Glomerular endothelial cell (primary cell): ENCODE measurements at places on chromosomes 4 and X. TPM values are rescaled to one million over a fixed set of nuclear protein-coding genes. Genes with fewer than 3 reads are reported as not detected.

DNA sequence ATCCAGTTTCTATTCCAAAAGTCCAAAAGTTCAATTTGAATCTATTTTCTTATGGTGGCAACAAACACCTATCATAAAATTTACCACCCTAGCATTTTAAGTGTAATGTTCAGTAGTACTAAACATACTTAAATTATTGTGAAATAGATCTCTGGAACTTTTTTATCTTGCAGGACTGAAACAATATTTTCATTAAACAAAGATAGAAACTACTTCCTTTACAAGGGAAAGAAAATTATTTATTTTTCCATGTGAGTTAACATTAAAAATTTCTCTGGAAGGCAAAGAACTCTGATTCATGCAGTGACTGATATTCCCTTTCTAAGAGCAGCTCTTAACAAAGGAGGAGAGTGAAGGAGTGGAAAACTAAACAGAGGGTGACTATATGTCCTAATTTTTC, 40.2 kb downstream of the ADH7 start:
- DNase-seq, result no peak

- no peak for DNase-seq
Observed at GRCh38 chr4:47715716-47716416, 122.0 kb downstream of the CORIN start.

DNA sequence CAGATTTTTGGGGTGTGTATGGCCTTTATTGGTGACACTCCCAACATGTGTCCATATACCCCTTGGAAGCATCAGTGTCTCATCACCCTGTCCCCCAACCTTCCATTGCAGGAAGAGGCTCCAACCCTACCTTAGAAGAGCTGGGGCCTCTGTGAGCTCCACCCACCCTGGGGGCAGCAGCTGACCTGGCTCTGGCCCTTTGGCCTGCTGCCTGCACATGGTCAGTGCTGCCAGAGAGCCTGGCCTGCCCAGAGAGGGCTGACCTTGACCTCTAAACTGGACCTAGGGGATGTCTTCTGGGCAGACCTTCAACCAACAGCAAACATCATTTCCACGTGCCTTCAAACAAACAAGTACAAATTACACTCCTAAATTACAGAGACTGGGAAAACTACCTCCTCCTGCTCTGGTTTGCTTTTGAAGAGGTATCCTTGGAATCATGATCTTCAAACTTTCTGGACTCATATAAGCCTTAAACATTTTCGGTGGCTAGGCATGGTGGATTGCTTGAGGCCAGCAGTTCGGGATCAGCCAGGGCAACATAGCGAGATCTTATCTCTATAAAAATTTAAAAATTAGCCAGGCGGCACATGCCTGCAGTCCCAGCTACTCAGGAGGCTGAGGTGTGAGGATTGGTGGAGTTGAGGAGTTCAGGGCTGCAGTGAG, 27.3 kb upstream of the KIAA0232 start:
- DNase-seq, result no peak

GRCh38 chr4:15755321-15756155, 22.6 kb upstream of the CD38 start:
- DNase-seq, result peak; percentile 18

DNA sequence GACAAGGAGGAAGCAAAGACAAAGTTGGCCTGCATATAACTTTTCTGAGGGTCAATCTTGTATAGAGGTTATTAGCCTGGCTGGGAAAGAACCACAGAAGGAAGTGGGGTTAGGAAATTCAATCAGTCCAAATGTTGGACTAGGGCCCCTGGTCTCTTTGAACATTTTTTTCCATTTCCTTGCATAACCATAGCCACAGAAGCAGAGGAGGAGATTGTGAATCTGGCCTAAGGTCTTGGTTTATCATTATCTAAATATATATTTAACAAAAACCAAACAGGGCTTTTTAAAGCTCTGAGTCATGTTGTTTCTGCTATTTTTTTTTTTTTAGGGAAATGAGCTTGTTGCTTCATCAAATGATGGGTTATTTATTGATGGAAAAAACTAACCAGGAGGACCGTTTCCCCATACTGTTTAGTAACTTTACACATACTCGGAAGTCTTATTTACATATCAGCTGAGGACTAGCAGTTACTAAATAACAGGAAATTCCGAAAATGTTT, 97.7 kb upstream of the ACSL4 start:
- no peak for DNase-seq

GRCh38 chrX:110684653-110685052, 111.0 kb downstream of the CHRDL1 start:
- DNase-seq, result no peak

GRCh38 chr4:95363559-95363925, 185.2 kb downstream of the UNC5C start:
- no peak for DNase-seq

DNA sequence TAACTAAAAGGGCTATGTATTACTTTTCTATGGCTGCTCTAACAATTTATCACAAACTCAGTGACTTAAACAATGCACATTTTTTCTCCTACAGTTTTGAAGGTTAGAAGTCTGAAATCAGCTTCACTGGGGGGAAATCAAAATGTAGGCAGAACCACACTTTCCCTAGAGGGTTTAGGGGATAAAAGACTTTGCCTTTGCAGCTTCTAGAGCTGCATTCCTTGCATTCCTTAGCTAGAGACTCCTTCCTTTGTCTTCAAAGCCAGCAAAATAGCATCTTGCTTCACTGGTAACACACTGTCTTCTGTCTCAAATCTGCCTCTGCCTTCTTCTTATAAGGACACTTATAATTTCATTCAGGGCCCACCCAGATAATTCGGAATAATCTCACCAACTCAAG, 152.4 kb upstream of the SPIN4 start:
- DNase-seq, result no peak

DNA sequence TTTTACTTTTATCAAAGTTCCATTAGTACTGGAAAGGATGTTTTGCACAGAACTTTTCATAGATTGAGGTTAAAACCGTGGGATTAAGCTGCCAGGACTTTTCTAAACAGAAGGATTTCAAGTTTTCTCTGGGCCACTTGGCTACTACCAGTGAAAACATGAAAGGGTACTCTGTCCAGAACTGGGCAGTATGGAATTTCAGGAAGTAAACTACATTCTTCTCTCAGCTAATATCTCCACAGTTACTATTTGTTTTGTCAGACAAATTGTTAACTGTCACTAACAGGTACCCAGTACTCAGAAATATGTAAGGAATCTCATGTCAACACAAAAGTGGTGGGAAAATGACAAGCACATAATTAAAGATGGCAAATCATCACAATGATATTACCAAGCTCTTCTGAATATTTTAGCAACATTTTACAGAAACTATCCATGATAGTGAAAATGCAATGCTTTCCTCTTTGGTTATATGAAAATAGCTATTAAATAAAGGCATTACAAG, 454.4 kb downstream of the C4orf33 start:
- peak; percentile 44 for DNase-seq

DNA sequence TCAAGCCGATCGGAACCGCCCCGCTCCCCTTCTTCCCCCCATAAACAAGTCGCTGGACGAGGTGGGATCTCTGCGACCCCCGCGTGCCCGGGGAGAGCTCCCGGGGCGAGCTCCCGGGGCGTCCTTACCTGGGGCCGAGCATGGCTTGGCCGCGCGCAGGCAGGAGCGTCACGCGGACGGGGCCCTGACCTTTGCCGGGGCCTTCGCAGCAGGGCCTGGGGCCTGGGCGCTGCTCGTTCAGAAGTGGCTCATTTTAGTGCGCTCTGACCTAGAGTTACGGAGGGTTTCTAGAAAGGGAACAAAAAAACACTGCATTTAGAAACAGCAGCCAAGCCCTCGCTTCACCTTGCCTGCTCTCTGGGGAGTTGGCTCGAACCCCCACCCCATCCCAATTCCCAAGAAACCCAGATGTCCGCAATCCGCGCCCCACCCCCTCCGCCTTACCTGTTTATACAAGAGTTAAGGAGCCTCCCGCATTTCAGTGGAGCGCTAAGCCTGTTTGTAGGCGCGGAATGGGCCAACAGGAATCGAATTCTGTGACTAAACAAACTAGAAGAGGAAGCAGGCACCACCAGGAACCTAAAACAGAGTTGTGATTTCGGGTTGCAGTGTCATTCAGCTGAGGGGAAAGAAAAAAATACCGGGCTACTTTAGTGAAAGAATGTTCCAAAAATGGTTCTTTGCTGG, 814 bp upstream of the RBM47 start:
- no peak for DNase-seq

GRCh38 chr4:10273030-10273429, 156.4 kb upstream of the WDR1 start:
- no peak for DNase-seq

- DNase-seq, result no peak
Observed at GRCh38 chrX:132831336-132831973, 127.0 kb downstream of the HS6ST2 start.

- DNase-seq, result no peak
Observed at GRCh38 chrX:44480591-44480990, 62.1 kb downstream of the FUNDC1 start.

DNA sequence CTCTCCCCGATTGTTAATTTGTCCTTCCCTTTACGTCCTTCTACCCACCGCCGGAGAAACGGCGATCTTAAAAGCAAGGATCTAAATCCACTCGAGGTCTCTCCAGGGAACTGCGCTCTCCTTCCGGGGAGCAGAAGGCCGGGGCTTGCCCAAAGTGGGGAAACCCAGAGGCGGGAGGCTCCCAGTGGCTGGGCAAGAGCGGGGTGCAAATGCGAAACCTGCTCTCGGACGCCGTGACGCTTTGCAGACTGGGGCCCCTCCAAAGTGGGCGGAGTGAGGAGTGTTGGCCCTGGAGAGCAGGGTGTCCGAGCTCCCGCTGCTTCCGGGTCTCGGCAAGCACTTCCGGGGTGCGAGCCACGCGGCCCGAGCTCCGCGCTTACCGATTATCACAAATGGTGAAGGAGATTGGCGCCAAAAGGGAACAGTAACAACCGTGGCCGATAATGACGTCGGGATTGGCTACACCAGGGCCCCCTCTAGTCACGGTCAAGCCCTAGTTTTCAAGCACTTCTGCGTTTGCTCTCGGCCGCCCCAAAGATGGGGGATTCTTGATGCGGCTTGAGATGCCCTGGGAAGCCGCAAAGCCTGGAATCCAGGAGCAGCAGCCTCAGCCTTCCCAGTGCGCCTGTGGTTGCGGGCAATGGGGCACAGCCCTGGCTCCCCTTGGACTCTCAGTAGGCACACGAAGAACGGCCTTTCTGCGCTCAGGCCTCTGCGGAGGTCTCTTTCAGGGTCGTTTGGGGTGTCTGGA, 29.0 kb downstream of the HAND2 start:
- DNase-seq, result no peak

- DNase-seq, result no peak
Observed at GRCh38 chr4:17134565-17134964, 236.1 kb upstream of the LDB2 start.

DNA sequence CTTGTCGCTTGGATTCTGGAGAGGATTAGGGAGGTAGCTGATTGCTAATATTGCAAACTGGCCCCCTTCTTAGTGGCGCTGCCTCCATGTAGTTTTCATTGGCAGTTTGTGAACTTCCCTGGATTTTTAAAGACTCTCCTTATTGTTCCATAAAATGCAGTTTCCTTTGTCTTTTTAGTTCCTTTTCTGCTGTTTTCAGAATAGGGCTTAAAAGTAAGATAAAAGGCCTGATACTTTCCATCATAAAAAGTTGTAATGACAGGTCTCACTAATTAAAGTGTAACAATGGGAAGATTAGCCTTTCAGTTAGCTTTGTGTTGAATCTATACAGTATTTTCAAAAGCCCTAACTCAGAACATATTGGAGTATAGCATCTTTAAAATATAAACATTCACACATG, 21.2 kb downstream of the ZIC3 start:
- no peak for DNase-seq

DNA sequence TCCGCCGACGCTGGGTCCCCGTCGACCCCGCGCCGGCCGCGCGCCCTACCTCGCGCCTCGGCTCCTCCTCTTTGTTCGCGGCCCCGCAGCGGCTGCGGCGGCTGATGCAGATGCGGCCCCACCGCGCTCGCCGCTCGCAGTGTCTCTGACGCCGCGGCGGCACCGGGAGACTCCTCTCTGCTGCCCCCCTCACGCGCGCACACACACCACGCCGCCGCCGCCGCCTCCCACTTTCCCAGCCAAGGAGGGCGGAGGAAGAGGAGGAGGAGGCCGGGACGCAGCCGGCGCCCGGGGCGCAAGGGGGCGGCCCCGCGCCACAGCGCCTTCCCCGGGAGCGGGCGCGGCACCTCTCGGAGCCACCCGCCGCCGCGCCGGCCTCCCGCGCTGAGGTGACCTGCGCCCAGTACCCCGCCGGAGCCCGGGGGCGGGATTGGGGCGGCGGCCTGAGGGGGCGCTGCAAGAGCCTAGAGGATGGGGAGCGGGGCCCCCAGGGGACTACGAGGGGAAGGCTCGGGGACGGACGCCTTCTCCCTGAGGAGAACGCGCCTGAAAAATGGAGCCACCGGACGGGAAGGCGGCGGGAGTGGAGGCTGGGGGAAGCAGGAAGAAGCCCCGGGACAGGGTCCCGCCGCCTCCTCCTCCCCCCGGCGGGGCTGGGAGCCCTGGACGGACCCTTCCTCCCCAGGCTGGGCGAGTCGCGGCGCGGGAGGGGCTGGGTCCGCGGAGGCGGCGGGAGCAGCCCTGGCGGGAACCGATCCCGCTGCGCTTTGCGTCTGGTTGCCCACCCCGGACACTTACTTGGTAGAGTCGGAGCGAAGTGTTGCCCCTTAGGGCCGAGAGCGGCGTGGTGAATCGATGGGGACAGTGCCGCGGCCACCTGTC, at the start of gene SH3RF1:
Gene SH3RF1 (minus strand): TSS at position 147 of the 882 bp plus-strand sequence. CDS start 1,744 bp downstream, outside the sequence.
- DNase-seq, result no peak

- no peak for DNase-seq
Observed at GRCh38 chr4:2963966-2964471, 648 bp downstream of the GRK4 start.

- no peak for DNase-seq
Observed at GRCh38 chr4:100414016-100414790, 103.6 kb downstream of the EMCN start.

DNA sequence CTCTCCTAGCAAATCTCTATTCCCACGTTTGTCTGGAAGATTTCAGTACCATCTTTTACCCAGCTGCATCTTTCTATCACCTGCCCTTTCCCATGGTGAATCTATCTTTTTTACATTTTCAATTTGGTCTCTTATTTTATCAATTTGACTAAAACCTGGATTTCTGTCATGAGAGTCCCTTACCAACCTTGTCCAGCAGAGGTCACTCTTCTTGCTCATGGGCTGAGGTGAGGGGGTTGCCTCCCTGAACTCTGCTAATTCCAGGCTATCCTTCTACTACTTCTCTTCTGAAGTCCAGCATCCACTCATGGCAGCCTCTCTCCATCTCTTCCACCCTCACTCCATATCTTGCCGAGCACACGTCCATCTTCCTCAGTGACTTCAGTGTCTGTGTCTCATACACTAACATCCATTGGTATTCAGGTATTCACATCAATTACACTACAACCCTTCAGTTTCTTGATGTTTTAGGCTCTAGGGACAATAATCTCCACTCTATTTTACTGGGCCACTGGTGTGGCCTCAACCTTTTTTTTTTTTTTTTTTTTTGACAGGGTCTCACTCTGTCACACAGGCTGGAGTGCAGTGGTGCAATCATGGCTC, 17.8 kb upstream of the ZNF827 start:
- no peak for DNase-seq

- no peak for DNase-seq
Observed at GRCh38 chr4:76960014-76960413, 10.5 kb downstream of the SEPTIN11 start.

Gene NOCT
- 36.6 and 37.8 TPM in 2 replicates for total RNA-seq

Gene EGF
- total RNA-seq, result 0.10 and 0.41 TPM in 2 replicates

Gene GPR82
- total RNA-seq, result not detected in 2 replicates

Gene MAGEB6
- total RNA-seq, result not detected in 2 replicates

Gene BTC
- total RNA-seq, result 0.12 and 0.39 TPM in 2 replicates

Gene IL13RA2
- 0.12 TPM in 1 of 2 replicates, not detected in the other for total RNA-seq

Gene NUDT11
- total RNA-seq, result 4.7 and 6.9 TPM in 2 replicates

Gene SYNPO2
- total RNA-seq, result 0.47 and 0.53 TPM in 2 replicates

Gene ZNF595
- total RNA-seq, result 3.5 and 10.4 TPM in 2 replicates
